ENCODE measurements at places on chromosomes 6 and 20. TPM values are rescaled to one million over a fixed set of nuclear protein-coding genes. Genes with fewer than 3 reads are reported as not detected.

The LY6G5C gene
- total RNA-seq = 8.8 TPM

The NMBR gene
- not detected for total RNA-seq

The BPI gene
- not detected for total RNA-seq

The GUCA1A gene
- total RNA-seq = not detected

The EYA2 gene
- not detected for total RNA-seq

The C20orf141 gene
- not detected for total RNA-seq

The GATA5 gene
- not detected for total RNA-seq

Data from natural killer cell treated with Interleukin-12 subunit alpha and Interleukin-12 subunit beta and Interleukin-15 and Interleukin-18, amount 100 ng/mL, for 72 hours (primary cell).